NCI-H2227 treated with DMSO at 0.1 percent for 48 hours (cell line): ENCODE measurements at places on chromosomes 1 and 21.

DNA sequence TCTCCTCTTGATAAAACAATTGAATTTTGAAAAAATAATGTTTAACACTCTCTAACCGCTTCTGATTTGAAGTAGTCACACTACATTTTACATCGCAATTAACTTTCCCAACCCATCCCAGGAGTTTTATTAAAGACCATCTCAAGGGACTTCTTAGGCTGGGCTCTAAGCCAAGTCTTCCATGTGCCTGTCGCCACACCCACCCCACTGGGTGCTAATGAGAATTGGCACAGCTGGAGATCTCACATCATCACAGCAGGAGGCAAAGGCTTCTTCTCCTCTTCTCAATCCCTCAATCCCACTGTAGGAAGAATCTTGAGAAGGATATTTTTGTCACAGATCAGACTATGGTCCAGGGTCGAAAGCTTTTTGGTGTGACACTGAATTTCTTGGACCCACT is 328.9 kb downstream of the NUF2 start:
- no peak for DNase-seq

DNA sequence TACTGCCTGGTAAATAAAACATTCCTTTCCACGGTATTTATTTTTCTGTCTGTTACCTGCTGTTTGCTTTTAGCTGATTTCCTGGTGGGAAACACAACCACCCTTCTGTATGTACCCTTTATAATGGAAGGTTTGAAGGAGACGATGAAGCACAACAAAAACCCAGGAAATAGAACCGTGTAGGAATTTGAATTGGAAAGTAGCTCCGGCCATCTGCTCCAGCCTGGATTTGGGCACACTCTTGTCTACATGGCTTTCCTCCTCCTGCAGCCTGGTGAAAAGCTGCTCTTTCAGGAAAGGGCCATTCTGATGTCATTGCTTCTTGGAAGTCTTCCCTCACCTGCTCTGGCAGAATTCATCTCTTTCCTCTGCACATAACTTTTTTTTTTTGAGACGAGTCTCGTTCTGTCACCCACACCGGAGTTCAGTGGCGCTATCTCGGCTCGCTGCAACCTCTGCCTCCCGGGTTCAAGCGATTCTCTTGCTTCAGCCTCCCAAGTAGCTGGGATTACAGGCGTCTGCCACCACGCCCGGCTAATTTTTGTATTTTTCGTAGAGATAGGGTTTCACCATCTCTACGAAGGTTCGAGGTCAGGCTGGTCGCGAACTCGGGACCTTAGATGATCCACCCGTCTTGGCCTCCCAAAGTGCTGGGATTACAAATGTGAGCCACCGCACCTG is 2.7 kb downstream of the AK4 start:
- DNase-seq = no peak

DNA sequence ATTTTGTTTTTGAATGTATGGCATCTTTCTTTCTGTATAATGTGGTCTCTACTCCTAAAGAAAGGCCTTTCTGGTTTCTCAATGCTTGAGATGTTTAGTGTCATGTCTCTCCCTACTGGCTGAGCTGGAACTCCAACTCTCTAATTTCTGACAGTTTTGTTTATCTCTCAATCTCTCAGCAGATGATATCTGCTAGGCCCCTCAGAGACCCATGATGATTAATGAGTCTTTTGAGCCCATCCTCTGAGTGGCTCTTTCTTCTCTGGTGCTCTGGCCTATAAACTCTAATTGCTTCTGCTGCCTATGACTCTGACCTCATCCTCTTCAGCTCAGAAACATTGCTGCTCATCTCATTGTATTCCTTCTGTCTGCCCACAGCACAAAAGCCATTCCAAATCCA is 46.6 kb downstream of the CRB1 start:
- DNase-seq = peak; percentile 92

DNA sequence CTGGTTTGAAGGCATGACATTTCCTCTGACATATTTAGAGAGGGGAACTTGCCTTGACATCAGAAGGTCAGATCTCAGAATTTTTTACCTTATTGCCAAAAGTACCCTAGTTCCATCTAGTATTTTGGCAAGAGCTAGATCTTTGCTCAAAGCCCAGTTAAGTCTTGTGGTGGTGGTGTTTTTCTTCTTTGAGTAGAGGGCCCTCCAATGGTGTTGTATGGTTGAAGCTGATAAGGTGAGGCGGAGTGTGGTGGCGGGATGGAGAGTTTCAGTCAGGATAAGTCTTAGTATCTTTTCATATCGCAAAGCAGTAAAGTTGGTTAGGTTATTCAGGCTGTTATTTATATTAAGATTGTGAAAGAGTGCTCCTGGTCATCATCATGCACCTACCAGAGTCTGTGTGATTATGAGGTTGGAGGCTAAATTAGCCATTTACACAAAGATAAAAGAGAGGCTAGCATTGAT is 20.1 kb upstream of the MACF1 start:
- DNase-seq = no peak

GRCh38 chr1:208868554-208868953 is 624.4 kb upstream of the PLXNA2 start:
- no peak for DNase-seq
